Activated CD8-positive, alpha-beta T cell treated with anti-CD3 and anti-CD28 coated beads for 36 hours (primary cell): ENCODE measurements at places on chromosomes 16 and 17. TPM values are rescaled to one million over a fixed set of nuclear protein-coding genes. Genes with fewer than 3 reads are reported as not detected.

The HOXB3 gene
- total RNA-seq = 2.0 TPM

The LRRC46 gene
- total RNA-seq = 0.38 TPM

The VTN gene
- 0.11 TPM for total RNA-seq

The ADAM11 gene
- 0.07 TPM for total RNA-seq

The ASB16 gene
- 0.18 TPM for total RNA-seq

The AMDHD2 gene
- 28.2 TPM for total RNA-seq

The MFAP4 gene
- total RNA-seq = 0.70 TPM

The GAS2L2 gene
- 0.34 TPM for total RNA-seq

The CX3CL1 gene
- not detected for total RNA-seq

The SMIM5 gene
- total RNA-seq = 0.07 TPM

The CEP131 gene
- 7.9 TPM for total RNA-seq

The MIEN1 gene
- total RNA-seq = 34.0 TPM

The IGF2BP1 gene
- 0.18 TPM for total RNA-seq

The GRB7 gene
- 1.2 TPM for total RNA-seq

The VMO1 gene
- not detected for total RNA-seq

The IL17C gene
- 0.31 TPM for total RNA-seq

The SLC47A1 gene
- total RNA-seq = 0.11 TPM

The EZH1 gene
- total RNA-seq = 25.5 TPM

The TBC1D3E gene
- total RNA-seq = not detected

The TPSG1 gene
- total RNA-seq = not detected

The CMTM1 gene
- 6.2 TPM for total RNA-seq

The CBX2 gene
- 8.0 TPM for total RNA-seq

The CA7 gene
- 0.27 TPM for total RNA-seq

The PYY gene
- 0.29 TPM for total RNA-seq

The DNAI2 gene
- 0.45 TPM for total RNA-seq

The PRDM7 gene
- total RNA-seq = not detected

The PIK3R5 gene
- total RNA-seq = 46.7 TPM

The NPIPA2 gene
- 2.0 TPM for total RNA-seq

The P2RX1 gene
- 1.7 TPM for total RNA-seq

The EIF3CL gene
- total RNA-seq = 56.5 TPM

The SLC5A10 gene
- total RNA-seq = not detected

The HEATR9 gene
- total RNA-seq = 0.70 TPM
